Activated naive CD4-positive, alpha-beta T cell treated with Interleukin-2 at 50 U/mL for 16 hours (primary cell): ENCODE measurements at places on chromosomes 16 and 17.

DNA sequence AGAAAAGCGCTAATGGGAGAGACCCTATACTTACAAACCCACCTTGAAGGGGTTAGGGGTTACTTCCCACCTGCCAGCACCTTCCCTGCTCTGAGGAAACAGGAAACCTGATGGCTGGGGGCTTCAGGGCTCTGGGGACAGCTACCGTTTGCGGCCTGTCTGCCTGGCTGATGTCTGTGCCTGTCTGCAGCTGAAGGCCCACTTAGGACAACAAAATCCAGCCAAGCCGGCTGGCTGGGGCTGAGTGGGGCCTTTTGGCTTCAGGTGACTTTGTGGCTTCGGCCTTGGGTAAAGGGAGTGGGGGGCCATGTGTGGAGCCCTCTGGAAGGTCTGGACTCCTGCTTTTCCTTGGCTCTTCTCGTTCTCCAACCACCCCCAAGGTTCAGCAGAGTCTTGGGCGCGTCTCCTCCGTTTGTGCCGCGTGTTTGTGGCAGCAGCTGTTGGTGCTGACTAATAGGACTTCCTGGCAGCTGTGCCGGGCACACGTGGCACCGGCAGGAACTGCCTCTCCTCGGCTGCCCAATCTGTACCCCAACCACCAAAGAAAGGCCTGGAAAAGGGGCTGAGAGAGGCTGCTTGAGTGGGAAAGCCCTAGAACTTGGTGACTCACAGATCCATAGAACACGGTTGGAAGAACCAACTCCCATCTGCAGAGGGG is 186.7 kb downstream of the MSI2 start:
- peak; percentile 68 for DNase-seq

DNA sequence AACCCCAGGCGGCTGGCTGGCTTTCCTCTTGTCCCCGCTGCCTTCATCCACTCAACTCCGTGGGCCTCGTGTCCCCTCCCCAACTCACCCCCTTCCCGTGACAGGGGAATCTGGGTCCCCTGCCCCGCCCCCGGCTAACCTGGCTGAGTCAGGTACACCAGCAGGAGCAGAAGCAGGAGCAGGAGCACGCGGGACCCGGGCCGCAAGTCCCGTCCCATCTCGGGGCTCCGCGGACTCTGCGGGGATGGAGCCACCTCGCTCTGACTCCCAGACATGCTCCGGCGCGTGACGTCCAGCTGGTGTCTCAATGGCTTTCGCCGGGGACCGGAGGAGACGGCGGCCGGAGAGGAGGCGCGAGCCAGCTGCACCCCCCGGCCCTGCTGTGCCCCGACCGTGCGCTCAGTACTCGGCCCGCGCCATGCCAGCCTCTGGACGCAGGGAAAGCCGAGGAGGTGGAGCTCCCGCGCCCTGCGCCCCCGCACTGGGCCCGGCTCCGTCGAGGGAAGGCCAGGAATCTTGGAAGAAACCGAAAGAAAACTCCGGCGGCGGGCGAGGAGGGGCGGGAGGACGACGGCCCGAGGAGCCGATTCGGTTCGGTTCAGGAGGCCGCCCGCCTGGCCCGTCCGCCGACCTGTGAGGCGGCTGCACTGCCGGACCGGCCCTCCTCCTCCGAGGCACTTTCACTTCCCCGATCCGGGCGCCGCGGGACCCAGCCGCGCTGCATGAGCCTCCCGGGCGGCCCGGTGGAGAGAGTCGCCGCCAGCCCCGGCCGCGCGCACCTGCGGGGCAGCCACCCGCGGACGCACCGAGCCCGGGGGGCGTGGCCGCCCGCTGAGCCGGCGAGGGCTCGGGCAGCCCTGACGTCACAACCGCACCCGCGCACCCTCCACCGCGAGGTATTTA is at the start of the genes CXCL16 and ZMYND15:
TSS of gene CXCL16 (minus strand) at position 807 of the 903 bp plus-strand sequence. CDS start at position 218, 589 bp downstream.
TSS of gene ZMYND15 (plus strand) at position 712 of the 903 bp plus-strand sequence. CDS start 716 bp downstream, outside the sequence.
- DNase-seq, result peak; percentile 62

- peak; percentile 39 for DNase-seq
Observed at GRCh38 chr17:40450175-40450574, 6.9 kb downstream of the IGFBP4 start.

- no peak for DNase-seq
Observed at GRCh38 chr17:40864661-40865390, 2.2 kb downstream of the KRT12 start.

- no peak for DNase-seq
Observed at GRCh38 chr17:2373179-2373578, 27.7 kb downstream of the MNT start.

- DNase-seq, result no peak
Observed at GRCh38 chr17:31373150-31374093, 18.1 kb upstream of the RAB11FIP4 start.

DNA sequence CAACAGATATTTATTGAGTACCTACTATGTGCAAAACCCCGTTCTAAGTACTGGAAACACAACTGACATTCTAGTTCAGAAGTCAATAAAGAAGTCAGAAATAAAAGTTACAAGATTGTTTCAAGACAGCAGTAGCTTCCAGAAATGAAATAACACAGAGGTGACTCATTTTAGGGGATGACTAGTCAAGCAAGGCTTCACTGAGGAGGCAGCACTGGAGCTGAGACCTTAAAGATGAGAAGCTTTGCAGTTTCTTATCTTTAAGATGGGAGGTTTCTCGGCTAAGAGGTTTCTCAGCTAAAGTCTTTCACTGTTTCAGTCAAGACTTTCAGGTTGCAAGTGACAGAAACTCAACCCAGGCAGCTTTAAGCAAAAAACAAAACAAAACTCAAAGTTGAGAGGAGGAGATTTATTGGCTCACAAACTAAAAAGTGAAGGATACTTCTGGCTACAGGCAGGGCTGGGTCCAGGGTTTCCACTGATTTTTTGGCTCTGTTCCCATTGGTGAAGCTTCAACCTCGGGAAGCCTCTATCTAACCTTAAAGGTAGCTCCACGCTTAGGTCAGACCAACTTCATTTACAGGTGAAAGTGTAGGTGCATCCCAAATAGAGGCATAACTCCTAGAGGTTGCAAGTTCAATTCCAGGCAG is 7.4 kb upstream of the MMP2 start:
- DNase-seq, result no peak

DNA sequence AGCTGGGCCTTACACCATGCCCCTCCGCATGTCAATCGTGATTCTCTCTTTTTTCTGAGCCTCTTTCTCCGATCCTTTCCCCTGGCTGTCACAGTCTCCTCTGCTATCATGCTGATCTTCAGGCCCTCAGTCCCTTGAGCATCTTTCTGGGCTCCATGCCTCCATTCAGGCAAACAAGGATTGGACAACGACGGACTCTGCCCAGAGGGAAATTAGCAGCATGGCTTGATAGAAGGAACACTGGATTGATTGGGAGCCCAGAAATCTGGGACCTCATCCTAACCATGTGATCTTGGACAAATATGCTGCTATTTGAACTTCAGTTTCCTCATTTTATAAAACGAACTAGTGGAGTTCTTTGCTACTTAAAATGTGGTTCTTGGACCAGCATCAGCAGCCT is 19.6 kb upstream of the PHF12 start:
- no peak for DNase-seq

- DNase-seq, result no peak
Observed at GRCh38 chr17:8826808-8827435, 27.8 kb upstream of the MFSD6L start.

GRCh38 chr17:10640475-10640874 is 16.6 kb downstream of the MYH3 start:
- no peak for DNase-seq
